ENCODE measurements at places on chromosomes 12 and 14.

DNA sequence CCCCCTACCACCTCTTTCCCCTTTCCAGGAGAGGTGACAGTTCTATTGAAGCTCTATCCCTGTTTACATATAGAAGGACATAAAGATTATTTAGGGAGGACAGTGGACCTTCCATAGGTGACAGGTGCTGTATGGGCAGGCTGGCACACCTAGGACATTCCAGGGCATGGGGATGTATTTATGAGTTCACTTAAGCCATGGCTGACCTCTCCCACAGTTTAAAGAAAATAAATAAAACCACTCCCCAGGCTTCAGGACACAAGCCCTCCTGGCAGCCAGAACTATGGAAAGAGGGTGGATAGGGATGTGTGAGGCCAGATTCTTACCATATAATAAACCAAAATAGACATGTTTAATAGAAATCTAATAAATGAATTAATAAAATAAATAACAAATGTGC, 85.6 kb upstream of the HOXC13 start:
- DNase-seq, result no peak

GRCh38 chr14:20714593-20715250, 26.2 kb downstream of the ANG start:
- no peak for DNase-seq

DNA sequence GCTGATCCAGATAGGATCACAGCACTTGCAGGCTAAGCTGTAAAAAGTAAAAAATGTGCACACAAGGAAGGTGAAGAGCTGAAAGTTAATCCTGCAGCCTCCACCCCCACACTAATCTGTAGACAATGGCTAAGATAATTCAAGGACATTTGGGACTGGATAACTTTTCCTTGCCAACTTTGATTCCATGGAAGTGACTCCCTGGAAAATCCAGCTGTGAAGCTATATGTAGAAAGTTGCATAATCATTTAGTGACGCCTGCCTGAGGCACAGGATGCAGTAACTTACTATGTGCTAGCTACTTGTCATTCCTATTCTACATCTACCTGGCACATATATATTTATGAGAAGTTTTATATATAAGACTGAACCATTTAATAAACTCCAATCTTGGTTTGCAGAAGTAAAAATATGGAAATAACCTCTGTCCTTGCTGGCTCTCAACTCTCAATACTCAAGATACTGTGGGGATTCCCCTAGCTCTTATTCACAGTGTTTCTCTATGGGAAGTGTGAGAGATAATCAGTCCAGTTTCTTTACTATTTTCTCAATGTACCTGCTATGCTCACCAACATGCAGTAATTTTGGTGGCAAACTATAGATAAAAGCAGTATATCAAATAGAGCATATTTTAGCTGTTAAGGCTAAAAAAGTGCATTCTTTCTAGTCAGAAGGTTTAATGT, 14.8 kb downstream of the LDHB start:
- DNase-seq, result no peak

- DNase-seq, result peak; percentile 88
Observed at GRCh38 chr14:57933349-57933748, 67.5 kb upstream of the SLC35F4 start.

DNA sequence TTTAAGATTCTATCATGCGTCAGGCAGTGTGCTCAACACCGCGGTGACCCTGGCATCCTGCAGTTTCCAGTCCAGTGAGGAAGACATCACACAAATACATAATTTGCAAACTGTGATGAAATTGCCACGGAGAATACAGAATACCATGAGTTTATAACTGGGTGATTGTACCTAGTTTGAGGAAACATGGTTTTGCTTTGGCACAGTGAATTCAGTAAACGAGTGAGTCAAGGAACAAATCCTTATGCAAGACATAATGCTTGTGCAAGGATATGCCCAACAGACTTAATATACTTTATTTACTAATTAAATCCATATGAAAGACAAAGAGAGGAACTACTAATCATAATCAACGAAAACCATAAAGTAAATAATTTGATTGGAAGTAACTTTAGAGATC, 311.8 kb upstream of the TMTC1 start:
- DNase-seq, result no peak

DNA sequence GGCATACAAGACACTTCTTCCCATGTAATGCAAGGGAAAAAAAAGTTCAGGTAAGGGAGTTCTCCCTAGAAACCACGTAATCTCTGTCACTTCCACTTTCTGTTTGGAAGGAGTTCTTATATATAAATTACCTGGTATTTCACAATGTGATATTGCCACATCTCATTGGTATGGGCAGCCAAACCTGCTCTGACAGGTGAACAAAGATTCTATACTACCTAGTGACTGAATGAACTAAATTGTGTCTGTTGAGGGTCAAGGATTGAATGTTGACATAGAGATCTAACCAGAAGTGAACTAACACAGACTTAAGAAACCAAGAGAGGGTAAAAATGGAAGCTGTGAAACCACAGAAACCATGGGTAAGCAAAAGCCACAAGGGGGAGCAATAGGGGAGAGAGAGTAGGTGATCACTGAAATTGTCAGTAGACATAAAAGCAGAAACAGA, 161.3 kb downstream of the RPL10L start:
- DNase-seq, result peak; percentile 63

DNA sequence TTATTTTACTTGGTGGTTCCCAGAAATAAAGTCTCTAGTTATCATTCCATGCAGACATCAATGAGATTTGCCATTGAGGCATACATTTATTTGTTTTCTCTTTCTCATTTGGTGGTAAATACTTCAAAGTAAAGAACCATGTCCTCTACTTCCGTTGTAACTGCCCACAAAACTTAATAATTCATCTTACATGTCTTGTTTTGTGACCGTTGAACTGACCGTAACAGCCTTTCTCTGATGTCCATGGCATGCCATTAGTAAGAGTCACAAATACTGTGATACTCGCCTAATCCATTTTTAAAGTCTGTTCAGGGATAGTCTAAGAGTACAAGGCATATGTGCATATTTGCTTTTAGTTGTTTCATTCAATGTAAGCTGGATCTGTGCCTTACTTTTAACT, 145.3 kb downstream of the ETV6 start:
- DNase-seq, result no peak

DNA sequence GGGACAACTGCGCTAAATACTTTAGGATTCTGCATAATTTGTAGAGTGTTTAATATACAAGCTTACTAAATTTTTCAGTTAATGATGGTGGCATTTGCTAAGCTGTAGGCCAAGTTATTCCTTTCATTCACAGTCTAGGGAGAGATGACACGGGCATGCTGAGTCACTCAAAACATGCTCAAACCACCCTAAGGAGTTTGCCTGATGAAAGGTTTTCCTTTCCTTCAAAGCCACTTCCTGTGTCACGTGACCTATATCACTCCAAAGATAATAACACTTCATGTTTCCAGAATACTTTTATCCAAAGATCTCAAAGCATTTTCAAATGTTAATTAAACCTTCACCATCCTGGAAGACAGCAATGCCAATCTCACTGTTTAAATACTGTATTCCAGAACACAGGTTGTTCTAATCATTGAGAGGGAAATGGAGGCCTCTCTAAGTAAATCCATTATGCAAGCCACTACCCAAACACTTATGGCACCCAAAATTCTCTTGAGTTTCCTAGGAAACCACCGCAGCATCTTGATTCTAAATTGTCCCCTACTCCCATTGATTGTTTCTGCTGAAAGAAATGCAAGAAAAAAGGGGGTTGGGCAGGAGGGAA, 207.0 kb upstream of the CDKN3 start:
- peak; percentile 59 for DNase-seq

DNA sequence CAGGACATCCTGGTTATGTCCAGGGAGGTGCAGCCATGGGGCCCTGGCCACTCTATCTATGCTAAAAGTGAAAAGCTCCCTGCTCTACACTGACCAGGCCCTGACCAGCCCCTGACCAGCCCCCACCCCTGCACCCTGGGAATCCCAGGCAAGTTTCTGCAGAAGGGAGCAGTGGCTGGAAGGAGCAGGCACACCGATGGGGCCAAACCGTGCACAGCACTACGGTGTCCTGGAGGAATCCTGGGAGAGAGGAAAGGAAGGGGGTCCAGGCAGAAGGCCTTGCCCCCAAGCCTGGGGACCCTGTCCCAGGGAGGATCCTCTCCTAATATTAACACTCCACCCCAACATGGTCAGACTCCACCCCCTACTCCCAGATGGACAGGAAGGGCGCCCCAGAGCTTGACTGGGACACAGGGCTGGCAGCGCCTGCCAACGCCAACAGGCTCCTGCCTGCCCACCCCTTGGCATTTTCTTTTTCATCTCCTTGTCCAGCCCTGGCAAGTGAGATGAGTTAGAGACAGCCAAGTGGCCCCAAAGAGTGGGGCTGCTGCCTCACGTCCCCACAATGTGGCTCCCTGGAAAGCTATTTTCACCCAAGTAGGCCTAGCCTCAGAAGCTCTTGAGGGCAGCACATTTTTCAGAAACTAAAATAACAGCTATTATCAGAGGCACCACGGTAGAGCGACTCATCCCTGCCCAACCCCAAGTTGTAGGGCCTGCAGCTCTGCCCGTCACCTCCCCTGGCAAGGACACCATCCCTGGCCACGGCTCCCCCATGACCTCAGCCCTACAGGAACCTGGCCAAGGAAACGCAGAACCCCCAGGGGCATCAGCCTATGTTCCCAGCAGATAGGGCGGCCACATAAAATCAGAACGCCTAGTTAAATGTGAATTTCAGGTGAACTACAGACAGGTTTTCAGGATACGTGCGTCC, 82.6 kb downstream of the SCARB1 start:
- DNase-seq, result no peak

DNA sequence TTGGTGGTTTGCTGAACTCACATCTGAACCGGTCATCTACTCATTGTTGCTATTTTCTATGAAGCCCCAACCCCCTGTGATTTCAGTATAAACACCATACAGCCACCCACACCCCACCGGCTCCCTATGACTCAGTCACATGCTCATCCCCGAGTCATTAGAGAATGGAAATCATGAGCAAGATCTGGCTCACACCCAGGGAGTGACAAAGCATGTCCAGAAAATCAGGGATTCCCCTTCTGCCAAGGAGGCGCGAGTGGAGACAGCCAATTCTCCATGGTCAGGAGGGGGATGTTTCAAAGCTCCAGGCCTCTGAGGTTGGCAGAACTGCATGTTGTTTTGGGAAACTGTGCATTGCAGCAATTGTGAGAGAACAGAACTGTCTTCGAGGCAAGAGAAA, 657.5 kb upstream of the TBX3 start:
- DNase-seq, result no peak

- DNase-seq, result no peak
Observed at GRCh38 chr12:122187466-122187865, 4.5 kb downstream of the LRRC43 start.

GRCh38 chr14:79706382-79706781, 504.9 kb downstream of the DIO2 start:
- no peak for DNase-seq

GRCh38 chr14:72247896-72248465, 315.8 kb downstream of the RGS6 start:
- no peak for DNase-seq

DNA sequence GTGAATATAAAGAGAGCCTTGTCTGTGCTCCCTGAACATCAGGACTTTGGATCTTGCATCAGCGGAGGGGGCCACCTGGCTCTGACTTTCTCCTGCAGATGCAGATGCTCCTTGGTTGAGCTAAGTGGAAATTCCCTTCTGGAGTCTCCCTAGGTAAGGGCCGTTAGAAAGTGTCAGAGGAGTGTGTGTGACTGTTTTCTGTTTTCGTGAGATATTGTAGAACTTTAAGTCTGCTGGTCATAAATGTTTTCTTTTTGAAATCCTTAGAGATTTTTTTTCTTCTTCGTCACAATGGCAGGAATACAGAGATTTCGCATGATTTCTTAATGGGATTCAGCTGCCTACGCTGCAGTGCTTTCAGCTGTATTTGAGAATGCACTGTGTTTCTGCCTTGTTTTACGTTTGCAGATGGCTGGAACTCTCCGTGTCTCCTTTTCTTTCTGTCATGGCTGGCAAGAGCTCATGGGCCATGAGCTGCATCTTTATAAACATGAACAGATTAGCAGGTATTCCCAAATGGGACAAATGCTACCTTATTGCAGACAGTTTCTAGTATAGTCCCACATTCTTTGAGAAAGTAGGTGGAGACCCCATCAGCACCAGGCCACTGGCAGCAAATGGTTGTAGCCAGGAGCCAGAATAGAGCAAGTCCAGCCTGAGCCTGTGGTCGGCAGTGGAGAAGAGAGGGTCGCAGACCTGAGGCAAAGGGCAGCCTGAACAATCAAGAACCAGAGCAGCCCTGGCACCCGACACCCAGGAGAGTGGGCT, 76.2 kb upstream of the FRMD6 start:
- DNase-seq, result no peak

DNA sequence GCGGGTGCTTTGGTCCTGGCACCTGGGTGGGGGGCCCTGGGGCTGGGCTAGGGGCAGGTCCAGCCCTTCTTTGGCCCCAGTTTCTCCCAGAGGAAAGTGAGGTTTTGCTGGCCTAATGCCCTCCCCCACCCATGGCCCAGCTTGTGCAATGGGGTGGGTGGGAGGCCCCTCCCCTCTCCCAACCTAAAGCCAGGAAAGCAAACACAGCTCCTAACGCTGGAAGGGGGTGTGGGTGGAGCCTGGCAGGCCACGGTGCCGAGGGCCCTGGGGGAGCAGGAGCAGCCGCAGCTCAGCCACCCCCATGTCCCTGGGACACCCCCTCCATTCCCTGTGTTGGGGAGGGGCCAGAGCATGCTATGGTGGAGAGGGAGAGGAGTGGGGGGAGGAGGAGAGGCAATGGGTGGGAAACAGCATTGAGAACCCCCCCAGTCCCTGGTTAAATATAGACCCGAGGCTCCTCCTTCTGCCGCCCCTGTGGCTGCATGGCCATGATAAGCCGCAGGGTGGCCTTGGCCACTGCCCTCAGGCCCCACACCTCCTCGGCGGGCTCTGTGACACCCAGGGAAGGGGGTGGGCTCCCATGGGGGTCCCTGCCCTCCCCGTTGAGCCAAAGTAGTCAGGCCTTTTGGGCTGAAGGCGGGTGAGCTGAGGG, 4.7 kb downstream of the EXOC3L4 start:
- DNase-seq, result no peak

DNA sequence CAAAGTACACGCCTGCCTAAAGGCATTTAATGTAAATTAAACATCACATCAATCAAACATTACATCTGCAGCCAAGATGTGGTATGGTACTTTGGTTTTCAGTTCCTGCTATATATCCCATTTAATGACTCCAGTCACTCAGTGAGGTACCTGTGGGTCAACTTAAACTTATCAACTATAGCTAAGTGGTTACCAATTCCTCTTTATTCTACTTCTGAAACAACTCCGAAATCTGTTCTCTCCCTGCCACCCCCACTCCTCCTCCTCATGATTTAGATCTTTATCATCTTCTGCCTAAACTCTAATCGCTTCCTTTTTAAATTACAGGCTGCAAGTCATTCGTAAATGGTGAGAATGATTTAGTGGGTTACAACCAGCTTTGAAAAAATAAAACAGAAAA, 57.9 kb downstream of the BCL2L14 start:
- DNase-seq, result no peak

DNA sequence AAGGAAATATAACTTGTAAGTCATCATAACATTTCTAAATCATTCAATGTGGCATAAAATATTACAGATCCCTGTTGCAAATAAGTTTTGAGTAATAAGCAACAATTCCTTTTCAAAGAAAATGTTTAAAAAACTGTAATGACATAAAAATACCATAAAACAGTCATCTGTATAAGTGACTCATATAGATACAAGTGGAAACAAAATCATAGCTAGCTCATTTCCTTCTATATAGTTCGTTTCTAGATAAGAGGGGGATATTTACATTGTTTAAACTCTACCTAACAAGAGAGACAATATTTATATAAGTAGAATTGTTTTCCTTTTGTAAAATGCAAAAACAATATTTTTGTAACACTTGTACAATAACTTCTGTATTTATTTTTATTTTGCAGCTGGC, 148.9 kb downstream of the GRIP1 start:
- no peak for DNase-seq

- peak; percentile 75 for DNase-seq
Observed at GRCh38 chr12:49866859-49867569, 24.1 kb upstream of the BCDIN3D start.
